ENCODE measurements at places on chromosomes 16 and 17.

DNA sequence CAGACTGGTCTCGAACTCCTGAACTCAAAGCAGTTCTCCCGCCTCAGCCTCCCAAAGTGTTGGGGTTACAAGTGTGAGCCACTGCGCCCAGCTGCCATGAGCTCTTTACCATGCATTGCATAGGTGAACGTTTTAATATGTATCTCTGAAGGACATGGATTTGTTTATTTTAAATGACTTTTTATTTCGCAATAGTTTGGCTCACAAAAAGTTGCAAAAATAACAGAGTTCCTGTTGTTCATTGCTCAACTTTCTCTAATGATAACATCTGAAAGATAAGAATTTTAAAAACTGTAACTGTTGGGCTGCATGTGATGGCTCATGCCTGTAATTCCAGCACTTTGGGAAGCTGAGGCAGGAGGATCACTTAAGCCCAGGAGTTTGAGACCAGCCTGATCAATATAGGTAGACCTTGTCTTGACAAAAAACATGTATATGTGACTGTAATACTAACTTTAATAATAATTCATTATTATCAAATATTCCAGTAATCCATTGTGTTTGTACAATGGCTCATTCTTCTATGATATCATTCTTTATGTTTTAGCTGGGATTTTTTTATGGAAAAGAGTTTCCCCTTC, 80.1 kb downstream of the ABCC1 start:
- DNase-seq: no peak

- DNase-seq: no peak
These were observed 9.5 kb downstream of the IRF8 start for GRCh38 chr16:85908444-85908843.

- DNase-seq: peak; percentile 67
These were observed 54.5 kb downstream of the NDE1 start for GRCh38 chr16:15704545-15704987.

- no peak for DNase-seq
These were observed 122.5 kb downstream of the CYLD start for GRCh38 chr16:50864386-50864785.

GRCh38 chr17:58381124-58382035, 29.4 kb upstream of the SUPT4H1 start:
- no peak for DNase-seq

DNA sequence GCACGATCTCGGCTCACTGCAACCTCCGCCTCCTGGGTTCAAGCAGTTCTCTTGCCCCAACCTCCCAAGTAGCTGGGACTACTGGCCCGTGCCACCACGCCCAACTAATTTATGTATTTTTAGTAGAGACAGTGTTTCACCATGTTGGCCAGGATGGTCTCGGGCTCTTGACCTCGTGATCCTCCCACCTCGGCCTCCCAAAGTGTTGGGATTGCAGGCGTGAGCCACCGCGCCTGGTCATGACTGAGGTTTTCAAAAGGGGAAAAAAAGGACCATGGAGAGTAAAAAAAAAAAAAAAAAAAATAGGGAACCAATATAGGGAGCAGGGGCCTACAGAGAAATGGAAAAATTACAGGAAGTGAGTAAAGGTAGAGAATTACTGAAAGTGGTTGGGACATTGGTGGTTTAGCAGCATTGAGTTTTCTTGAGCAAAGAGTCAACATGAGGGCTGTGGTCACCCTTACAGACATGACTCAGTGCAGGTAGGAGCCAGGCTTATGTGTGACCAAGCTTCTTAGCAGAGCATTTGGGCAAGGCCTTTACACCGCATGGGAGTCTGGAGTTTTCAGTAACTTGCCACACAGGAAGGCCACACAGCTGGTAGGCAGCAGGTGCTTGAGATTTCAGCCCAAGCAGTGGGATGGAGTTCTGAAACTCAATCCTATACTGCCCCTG, 447.3 kb downstream of the HS3ST3B1 start:
- no peak for DNase-seq

GRCh38 chr17:66405836-66406677, 103.6 kb downstream of the PRKCA start:
- DNase-seq: peak; percentile 50

Data from NCI-H524 (cell line).